ENCODE measurements at places on chromosomes 12 and 14.

GRCh38 chr12:12745576-12746211 lies 28.5 kb downstream of the CDKN1B start:
- DNase-seq = no peak

DNA sequence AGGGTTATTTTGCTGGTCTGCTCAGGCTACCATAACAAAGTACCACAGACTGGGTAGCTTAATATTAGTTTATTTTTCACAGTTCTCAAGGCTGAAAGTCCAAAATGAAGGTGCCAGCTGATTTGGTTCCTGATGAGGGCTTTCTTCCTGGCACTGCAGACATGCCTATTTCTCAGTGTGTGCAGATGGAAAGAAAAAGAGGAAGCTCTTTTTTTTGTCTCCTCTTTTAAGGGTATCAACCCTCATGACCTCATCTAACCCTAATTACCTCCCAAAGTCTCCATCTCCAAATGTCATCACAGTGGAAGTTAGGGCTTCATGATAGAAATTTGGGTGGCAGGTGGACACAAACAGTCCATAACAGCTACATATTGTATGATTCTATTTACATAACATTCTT lies 25.0 kb upstream of the POLR3B start:
- no peak for DNase-seq

DNA sequence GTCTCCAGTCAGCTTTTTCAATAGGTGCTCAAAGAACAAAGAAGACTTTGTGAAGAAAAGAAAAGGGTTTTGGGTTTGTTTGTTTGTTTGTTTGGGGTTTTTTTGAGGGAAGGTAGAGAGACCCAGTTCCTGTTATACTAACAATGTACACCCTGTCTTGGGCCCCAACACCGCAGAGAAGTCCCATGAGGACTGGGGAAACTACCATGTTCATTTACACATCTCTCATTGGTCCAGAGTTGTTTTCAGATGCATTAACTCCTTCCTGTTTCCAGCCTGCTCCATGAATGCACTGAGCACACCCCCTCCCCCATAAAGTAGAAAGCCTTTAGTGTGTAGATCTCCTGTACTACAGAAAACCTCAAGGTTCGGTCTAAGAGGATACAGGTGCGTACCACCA lies 51.1 kb upstream of the SLC8A3 start:
- no peak for DNase-seq

- DNase-seq = no peak
Observed at GRCh38 chr12:86261578-86261977, 5.4 kb upstream of the MGAT4C start.

DNA sequence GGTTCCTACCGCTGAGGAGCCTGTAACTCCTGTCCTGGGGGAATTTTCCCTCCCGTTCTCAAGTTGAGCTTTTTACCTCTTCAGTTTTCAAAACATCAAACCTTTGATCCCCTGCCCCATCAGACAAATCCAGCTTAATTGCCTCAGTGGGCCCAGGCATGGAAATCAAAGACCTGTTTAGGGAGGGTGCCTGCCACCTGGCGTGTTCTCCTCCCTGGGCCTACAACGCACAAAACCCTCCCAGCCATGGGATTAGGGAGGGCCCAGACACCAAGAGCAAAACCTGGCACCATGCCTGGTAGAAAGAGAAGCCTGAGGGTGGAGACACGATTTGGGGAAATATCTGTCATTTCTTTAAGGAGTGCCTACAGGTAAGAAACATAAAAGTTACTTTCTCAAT lies 672.9 kb downstream of the BCL11B start:
- DNase-seq = no peak

DNA sequence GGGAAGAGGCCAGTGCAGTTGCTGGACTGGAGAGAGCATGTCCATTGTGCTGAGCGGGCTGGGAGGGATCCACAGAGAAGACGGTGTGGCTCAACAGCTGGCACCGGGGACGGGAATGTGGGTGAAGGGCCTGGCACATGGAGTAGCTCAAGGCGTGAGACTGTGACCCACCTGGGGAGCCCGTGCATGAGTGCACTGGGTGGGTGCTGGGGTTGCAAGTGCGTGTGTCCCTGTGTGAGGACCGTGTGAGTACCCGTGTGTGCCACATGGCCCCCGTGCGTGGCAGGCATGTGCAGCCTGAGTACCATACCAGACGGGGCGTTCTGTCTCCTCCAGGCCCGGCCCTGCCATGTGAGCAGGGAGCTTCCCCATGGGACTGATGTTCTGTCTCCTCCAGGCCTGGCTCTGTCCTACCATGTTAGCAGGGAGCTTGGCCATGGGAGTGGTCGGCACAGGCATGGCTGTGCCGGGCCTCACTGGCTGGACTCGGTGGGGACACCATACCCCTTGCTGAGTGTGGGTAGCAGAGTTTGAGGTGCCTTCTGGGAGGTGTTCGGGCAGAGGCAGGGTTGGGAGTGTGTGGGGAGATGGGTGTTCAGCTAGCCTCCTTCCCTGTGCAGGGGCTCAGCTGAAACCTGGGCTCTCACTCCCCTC lies 234.4 kb downstream of the TMEM121 start:
- no peak for DNase-seq

DNA sequence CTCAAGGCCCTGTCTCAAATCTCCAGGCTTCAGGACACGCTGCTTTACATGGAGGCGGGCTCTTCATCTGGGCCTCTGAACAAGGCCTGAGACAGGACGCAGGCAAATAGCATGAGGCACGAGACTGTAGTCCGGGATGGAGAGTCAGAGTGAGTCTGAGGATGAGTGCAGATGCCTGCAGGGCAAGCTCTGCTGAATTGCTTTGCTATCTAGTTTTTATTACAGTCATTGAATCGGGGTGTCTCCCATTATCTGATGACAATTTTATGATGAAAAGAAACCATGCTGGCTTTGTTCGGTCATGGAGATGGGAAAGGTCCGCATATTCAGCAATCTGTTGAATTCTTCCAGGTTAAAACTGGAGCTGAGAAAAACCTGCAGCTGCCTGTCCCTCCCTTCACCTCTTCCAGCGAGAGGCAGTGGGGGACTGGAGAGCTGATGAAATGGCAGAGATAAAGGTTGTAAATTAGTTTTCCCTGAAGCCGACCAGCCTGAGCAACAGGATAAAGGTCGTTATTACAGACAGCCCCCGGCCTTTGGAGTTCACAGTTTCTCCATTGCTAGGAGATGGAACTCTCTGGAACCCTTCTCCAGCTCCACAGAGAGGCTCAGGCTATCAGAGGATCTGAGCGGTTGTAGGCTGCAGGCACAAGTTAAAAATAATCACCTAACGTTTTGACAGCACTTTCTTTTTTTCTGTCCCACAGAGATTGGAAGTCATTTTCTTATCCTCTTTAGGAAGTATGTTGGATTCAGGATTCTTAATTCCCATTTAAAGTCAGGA lies 1.3 kb upstream of the ADGRD1 start:
- no peak for DNase-seq

DNA sequence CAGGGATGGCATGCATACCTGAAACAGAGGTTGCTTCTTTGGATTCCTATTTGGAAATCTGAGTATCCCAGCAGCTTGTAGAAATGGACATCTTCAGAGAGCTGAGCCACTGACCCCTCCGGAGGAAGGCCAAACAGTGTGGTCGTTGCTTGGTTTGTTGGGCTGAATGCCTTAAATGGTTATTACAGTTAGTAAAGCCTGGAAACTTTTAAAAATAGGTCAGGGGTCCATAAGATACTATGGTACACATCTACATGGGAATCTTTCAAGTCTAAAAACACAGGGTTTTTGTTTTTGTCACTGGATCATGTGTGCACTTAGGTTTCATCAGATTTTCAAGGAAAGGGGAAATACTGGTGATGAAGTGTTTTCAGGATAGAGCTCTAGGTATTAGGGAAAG lies 7.7 kb downstream of the DYRK2 start:
- DNase-seq = no peak

- no peak for DNase-seq
Observed at GRCh38 chr12:123744836-123745235, 17.3 kb upstream of the DNAH10 start.

- peak; percentile 21 for DNase-seq
Observed at GRCh38 chr12:113154351-113154973, 4.9 kb downstream of the CFAP73 start.

All from DMS79 treated with DMSO at 0.1 percent for 48 hours (cell line).